ENCODE measurements at places on chromosomes 6 and 20. TPM values are rescaled to one million over a fixed set of nuclear protein-coding genes. Genes with fewer than 3 reads are reported as not detected.

The GMNN gene
- 28.7 TPM for total RNA-seq

The WFDC9 gene
- total RNA-seq = not detected

The TXLNB gene
- 0.38 TPM for total RNA-seq

The MAP1LC3A gene
- total RNA-seq = 15.5 TPM

The HEY2 gene
- 0.33 TPM for total RNA-seq

The BPIFB2 gene
- total RNA-seq = not detected

The TMEM170B gene
- total RNA-seq = 2.3 TPM

The APOBEC2 gene
- not detected for total RNA-seq

The MYBL2 gene
- 24.5 TPM for total RNA-seq

The RNF146 gene
- total RNA-seq = 43.4 TPM

The TMC2 gene
- total RNA-seq = not detected
